ENCODE measurements at places on chromosomes 7 and 10. TPM values are rescaled to one million over a fixed set of nuclear protein-coding genes. Genes with fewer than 3 reads are reported as not detected.

Gene PPP1R17
- polyA plus RNA-seq: 0.46 TPM

Gene DENND2A
- 49.3 TPM for polyA plus RNA-seq

Gene TBC1D12
- 6.0 TPM for polyA plus RNA-seq

Gene LGI1
- polyA plus RNA-seq: 6.7 TPM

Gene NOC3L
- 4.3 TPM for polyA plus RNA-seq

Gene ANKRD61
- polyA plus RNA-seq: not detected

Gene ACSM6
- not detected for polyA plus RNA-seq

Gene PFKP
- polyA plus RNA-seq: 167 TPM

Gene FAM180A
- polyA plus RNA-seq: not detected

Gene ADGRA1
- polyA plus RNA-seq: 7.4 TPM

Gene CLDN3
- 116 TPM for polyA plus RNA-seq

Gene NPTX2
- polyA plus RNA-seq: 90.5 TPM

Gene CCDC126
- 4.2 TPM for polyA plus RNA-seq

Data from brain (organoid and tissue), 16 donors.